ENCODE measurements at places on chromosomes 1 and 21.

DNA sequence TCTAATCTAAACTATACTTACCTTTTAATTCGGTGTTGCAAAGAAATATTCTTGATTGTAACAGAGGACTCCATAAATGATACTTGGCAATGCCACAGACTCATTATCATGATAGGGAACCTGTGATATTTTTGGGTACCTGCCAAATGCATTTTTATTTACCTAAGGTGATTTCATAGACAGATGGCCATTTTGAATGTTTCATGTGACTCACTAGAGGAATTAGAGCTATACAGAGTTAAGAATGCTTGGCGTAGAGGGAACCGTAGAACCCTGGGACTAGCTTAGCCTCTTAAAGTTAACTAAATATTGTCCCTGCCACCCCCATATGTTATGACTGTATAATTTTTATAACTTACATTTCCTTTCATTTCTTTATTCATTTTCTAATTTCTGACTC is 136.1 kb downstream of the DISP1 start:
- no peak for DNase-seq

- DNase-seq = no peak
These were observed 46.5 kb upstream of the ACTRT2 start for GRCh38 chr1:2974701-2975301.

DNA sequence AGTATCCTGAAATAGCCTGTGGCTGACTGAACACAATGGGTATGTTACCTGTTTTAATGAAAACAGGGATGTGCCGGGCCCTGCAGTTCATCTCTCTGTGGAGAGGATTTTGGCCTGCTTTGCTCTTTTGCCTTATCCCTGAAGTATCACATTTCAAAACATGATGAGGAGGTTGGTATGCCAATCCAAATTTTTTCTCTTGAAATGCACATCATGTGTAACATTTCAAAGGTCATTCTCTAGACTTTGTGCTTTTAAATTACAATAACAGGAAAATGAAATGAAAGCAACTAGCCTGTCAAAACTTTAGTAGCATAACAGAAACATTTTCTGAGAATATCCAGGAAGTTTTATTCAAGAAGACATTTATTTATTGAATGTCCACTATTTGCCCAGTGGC is 118.9 kb downstream of the SLC44A5 start:
- DNase-seq = no peak

GRCh38 chr1:219459351-219460080 is 153.4 kb downstream of the ZC3H11B start:
- DNase-seq = no peak

DNA sequence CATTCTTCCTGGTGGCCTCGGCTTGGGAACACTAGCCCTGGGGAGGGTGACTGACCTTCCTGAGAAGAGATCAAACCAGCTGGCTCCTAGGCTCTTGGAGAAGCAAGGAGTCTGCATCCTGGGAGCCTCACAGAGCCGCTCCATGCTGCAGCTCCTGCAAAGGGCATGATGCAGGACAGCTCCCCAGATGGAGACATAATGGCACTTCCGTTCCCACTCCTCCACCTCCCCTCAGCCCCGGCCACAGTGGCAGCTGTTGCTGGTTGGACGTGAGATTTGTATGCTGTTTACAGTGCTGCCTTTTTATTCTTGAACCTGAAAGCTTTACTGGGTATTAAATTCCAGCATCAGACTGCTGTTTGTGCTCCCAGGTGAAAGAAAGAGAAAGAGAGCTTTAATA is 83.7 kb upstream of the CTTNBP2NL start:
- no peak for DNase-seq

- DNase-seq = no peak
These were observed 15.1 kb upstream of the CD58 start for GRCh38 chr1:116585886-116586285.

GRCh38 chr1:165449131-165449530 is 4.2 kb upstream of the RXRG start:
- no peak for DNase-seq

DNA sequence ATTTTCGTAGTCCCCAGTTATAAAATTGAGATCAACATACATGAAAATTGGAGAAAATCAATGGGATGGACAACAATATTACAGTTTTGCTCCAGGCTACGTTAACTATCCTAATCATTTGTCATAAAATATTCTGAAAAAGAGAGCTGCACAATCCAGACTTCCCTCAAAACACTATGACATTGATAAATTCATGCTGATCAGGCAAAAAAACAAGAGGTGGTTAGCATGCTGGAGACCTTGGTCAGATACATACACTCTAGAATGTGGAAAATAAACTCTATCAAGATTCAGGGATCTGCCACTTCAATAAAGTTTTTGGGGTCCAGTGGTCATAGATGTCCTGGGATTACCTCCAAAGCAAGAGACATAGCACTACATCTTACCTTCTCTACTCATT is 32.5 kb upstream of the ARHGAP29 start:
- no peak for DNase-seq

DNA sequence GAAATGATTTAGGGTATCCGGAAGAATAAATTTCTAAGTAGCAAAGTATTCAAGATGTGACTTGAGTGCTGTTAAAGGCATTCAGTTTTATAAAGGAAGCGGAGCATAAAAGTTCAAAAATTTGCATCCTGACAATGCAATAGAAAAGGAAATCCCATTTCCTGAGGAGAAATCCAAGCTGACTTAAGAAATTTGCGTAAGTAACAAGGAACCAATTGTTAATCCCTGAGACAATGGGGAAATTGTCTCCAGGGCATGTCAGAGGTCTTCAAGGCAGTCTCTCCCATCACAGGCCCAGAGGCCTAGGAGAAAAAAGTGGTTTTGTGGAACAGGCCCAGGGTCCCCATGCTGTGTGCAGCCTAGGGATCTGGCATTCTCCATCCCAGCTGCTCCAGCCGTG is 416.0 kb downstream of the PRDM2 start:
- no peak for DNase-seq

- no peak for DNase-seq
These were observed 79.2 kb upstream of the TNR start for GRCh38 chr1:175822580-175822979.

- DNase-seq = no peak
These were observed 12.0 kb upstream of the ALX3 start for GRCh38 chr1:110082477-110082876.

GRCh38 chr1:62068416-62068843 is 126.2 kb upstream of the L1TD1 start:
- DNase-seq = no peak

- no peak for DNase-seq
These were observed 282 bp upstream of the SOD1 start for GRCh38 chr21:31659286-31659535.

- DNase-seq = no peak
These were observed 44.6 kb downstream of the COQ8A start for GRCh38 chr1:226984521-226985238.

GRCh38 chr1:11831945-11832725 is 15.4 kb downstream of the NPPA start:
- DNase-seq = no peak

DNA sequence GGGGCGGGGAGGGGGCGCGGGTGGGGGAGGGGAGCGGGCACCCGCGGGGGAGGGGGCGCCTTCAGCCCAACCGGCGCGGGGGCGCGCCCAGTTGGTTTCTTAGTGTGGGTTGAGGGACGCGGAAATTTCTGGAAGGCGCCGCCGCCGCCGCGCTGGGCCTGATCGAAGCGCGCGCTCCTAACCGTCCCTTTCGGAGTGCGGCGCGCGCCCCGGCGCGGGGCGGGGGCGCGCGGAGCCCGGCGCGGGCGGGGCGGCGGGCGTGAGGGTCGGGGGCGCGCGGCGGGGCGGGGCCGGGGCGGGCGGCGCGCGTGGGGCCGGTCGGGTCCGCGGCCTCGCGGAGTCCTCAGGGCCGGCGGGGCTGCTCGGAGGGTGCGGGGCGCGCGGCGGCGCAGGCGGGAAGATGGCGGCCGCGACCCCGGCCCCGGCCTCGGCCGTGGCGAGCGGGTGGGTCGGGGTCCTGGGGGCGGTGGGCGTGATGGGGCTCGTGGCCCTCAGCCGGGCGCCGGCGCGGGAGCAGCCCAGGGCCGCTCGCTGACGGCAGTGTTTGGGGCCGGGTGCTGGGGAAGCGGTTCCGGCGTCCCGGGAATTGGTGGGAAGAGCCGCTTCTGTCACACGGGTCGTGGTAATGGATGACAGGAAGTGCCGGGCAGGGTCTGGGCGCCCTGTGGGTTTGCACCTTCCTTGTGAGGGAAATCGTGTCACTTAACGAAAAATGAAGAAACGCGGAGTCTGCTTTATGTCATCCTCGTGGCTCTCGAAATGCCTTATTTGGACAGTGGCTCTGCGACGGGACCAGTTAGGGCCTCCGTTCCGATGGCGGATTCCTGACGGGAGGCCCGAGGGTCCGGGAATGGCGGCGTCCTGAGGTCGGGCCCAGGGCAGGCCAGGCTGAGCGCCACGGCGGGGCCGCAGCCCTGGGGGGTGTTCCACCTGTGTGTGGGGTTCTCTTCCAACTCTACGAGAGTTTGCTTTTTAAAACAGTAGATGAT is 764 bp downstream of the PKNOX1 start:
- DNase-seq = peak; percentile 36

- no peak for DNase-seq
These were observed 39.7 kb downstream of the RNASEL start for GRCh38 chr1:182549346-182549745.

DNA sequence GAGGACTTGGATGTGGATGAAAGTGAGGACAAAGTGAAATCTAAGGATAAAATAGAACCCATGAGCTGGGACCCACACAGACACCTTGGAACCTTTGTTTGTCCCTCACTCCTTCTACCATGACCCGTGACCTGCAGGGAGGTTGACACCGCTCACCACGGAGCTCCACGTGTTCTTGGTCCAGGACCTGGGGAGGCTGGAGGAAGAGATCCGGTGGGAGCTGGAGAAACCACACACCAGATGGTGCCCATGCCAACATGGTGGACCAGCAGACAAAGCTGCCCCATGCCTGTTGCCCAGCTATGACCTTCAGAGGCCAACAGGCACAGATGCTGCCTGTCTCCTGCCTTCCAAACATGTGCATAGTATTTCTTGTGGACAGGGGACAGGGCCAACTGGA is 721.9 kb downstream of the PTPRU start:
- no peak for DNase-seq

- no peak for DNase-seq
These were observed 48.8 kb downstream of the DUSP10 start for GRCh38 chr1:221693087-221693486.

GRCh38 chr1:109928591-109929111 is 18.0 kb downstream of the CSF1 start:
- no peak for DNase-seq

GRCh38 chr1:235327559-235328270 is at the start of gene ARID4B:
TSS of gene ARID4B (minus strand) at chr1:235328179. CDS start at chr1:235326919, 1,260 bp downstream.
- DNase-seq = no peak

All from central memory CD4-positive, alpha-beta T cell (primary cell).